ENCODE measurements at places on chromosomes 11 and 22. TPM values are rescaled to one million over a fixed set of nuclear protein-coding genes. Genes with fewer than 3 reads are reported as not detected.

FAM227A gene
- polyA plus RNA-seq: 0.86 TPM

ELFN2 gene
- polyA plus RNA-seq: 0.01 TPM

OR51I1 gene
- not detected for polyA plus RNA-seq

OR52E8 gene
- not detected for polyA plus RNA-seq

MYRF gene
- 0.18 TPM for polyA plus RNA-seq

PIWIL4 gene
- 0.88 TPM for polyA plus RNA-seq

RCOR2 gene
- 0.13 TPM for polyA plus RNA-seq

OSM gene
- 0.22 TPM for polyA plus RNA-seq

TRIM48 gene
- polyA plus RNA-seq: not detected

PHF5A gene
- 61.8 TPM for polyA plus RNA-seq

THY1 gene
- 0.92 TPM for polyA plus RNA-seq

TRPC6 gene
- 1.9 TPM for polyA plus RNA-seq

CTSF gene
- polyA plus RNA-seq: 4.2 TPM

INPP5J gene
- 3.3 TPM for polyA plus RNA-seq
